ENCODE measurements at places on chromosomes 11 and 22.
A peak's percentile ranks its signal among the peaks of the same experiment; 100 is the strongest.

GRCh38 chr11:75796091-75796435 lies 18.9 kb upstream of the UVRAG start:
- H3K27me3 ChIP-seq: no peaks in the 10 kb centered on the region
- H3K4me1 ChIP-seq: peaks cover 3% of the 10 kb centered on the region
- H3K36me3 ChIP-seq: no peaks in the 10 kb centered on the region
- H3K27ac ChIP-seq: no peak overlapping the region

DNA sequence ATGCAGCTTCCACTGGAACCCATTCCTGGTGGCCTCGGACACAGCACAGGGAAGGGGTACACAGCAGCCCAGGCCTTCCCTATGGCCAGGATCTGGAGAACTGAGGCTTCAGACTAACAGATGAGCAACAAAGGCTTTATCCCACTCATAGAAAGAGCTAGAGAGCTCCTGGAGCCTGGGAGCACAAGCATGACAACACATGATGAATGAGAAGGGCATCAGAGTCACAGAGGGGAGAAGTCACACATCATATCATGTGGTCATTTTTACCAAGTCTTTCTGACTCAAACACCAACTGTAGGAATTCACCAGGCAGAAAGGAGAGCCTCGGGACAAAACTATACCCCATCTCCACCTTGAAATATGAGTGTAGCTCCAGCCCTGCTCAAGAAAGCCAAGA lies 43.2 kb downstream of the NRXN2 start:
- no peaks in the 10 kb centered on the region for H3K27me3 ChIP-seq
- DNase-seq: no peak
- H3K4me1 ChIP-seq: no peaks in the 10 kb centered on the region
- H3K4me3 ChIP-seq: no peak overlapping the region
- H3K36me3 ChIP-seq: no peaks in the 10 kb centered on the region

GRCh38 chr11:125626288-125626950 lies 1.5 kb downstream of the CHEK1 start:
- H3K36me3 ChIP-seq: no peaks in the 10 kb centered on the region
- DNase-seq: peak; percentile 11
- H3K4me3 ChIP-seq: peak overlapping the region; percentile 91
- H3K27ac ChIP-seq: peak overlapping the region; percentile 97
- H3K27me3 ChIP-seq: no peaks in the 10 kb centered on the region

DNA sequence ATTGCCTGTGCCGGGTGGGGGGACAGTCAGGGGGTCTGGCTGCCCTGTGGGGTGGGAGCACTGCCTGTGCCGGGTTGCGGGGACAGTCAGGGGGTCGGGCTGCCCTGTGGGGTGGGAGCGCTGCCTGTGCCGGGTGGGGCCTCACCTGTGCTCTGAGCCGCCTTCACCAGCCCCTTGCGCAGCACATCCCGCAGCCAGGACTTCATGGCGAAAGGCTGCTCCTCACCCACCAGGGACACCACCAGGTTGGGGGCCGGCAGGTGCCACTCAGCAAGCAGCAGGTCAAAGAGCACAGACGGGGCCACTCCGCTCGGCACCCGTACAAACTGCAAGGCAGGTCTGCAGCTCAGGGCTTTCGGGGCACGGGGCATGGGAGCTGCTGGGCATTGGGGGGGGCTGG lies 21.4 kb downstream of the TSSC4 start:
- H3K27ac ChIP-seq: no peak overlapping the region
- DNase-seq: no peak
- H3K27me3 ChIP-seq: no peaks in the 10 kb centered on the region
- H3K36me3 ChIP-seq: no peaks in the 10 kb centered on the region

GRCh38 chr22:37589636-37590035 lies 9.7 kb upstream of the LGALS2 start:
- H3K27ac ChIP-seq: no peak overlapping the region
- no peaks in the 10 kb centered on the region for H3K27me3 ChIP-seq
- no peak overlapping the region for H3K4me3 ChIP-seq
- H3K36me3 ChIP-seq: no peaks in the 10 kb centered on the region
- no peak for DNase-seq
- H3K4me1 ChIP-seq: no peaks in the 10 kb centered on the region

GRCh38 chr11:123580557-123581275 lies 73.7 kb downstream of the SCN3B start:
- DNase-seq: peak; percentile 59
- H3K4me3 ChIP-seq: no peak overlapping the region
- H3K4me1 ChIP-seq: peaks cover 17% of the 10 kb centered on the region

DNA sequence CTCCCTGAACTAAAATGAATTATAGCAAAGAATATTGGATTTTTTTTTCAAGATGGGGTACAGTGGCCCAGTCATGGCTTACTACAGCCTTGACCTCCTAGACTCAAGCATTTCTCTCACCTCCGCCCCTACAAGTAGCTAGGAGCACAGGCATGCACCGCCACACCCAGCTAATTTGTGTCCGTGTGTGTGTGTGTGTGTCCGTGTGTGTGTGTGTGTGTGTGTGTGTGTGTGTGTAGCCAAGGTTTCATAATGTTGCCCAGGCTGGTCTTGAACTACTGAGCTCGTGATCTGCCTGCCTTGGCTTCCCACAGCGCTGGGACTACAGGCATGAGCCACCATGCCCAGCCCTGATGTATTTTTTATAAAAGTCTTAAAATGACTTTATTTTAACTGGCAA lies 12.6 kb downstream of the THYN1 start:
- H3K36me3 ChIP-seq: peaks cover 89% of the 10 kb centered on the region
- H3K4me1 ChIP-seq: no peaks in the 10 kb centered on the region
- H3K27ac ChIP-seq: no peak overlapping the region
- H3K4me3 ChIP-seq: no peak overlapping the region

GRCh38 chr11:45625611-45626010 lies 39.8 kb downstream of the CHST1 start:
- no peak overlapping the region for H3K4me3 ChIP-seq
- no peak overlapping the region for H3K27ac ChIP-seq
- DNase-seq: no peak
- H3K4me1 ChIP-seq: no peaks in the 10 kb centered on the region

DNA sequence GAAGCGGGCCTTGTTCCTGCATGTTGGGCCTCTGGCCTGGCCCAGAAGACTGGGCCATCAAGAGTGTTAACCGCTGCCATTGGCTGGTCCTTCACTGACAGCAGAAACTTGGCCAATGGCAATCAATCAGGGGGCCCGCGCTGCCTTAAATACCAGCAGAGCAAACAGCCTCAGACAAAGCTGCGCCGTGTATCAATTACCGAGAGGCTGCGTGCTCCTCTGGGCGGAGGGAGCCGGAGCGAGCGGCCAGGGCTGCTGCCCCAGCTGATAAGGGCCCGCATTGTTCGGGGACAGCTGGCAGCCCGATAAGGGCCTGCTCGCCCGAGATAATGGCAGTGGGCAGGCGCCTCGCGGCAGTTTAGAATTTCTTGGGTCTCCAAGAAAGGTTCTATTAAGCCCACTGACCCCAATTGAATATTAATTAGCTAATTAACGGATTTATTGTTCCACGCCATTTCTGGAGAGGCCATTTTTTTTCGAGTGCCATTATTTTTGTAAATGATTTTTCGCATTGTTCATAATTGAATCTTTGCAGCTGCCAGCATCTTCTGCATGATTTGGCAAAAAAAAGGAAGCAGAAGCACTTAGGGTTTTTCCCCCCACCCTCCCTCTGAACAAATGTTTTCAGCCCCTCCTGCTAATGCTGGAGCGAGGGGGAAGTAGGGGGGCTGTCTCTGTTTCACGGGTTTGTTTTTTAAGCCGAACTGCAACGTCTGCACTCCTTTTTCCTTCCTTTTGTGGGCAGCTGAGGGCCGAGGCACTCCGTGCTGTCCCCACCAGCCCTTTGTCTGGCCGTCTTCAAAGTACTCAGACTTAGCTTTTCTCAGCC lies 37.6 kb upstream of the RIC3 start:
- no peak overlapping the region for H3K27ac ChIP-seq
- H3K4me3 ChIP-seq: no peak overlapping the region
- H3K4me1 ChIP-seq: peaks cover 3% of the 10 kb centered on the region
- no peaks in the 10 kb centered on the region for H3K36me3 ChIP-seq
- peaks cover 54% of the 10 kb centered on the region for H3K27me3 ChIP-seq
